ENCODE measurements at places on chromosomes 5 and 9.

- DNase-seq = no peak
These were observed 275.0 kb downstream of the PLK2 start for GRCh38 chr5:58184910-58185309.

DNA sequence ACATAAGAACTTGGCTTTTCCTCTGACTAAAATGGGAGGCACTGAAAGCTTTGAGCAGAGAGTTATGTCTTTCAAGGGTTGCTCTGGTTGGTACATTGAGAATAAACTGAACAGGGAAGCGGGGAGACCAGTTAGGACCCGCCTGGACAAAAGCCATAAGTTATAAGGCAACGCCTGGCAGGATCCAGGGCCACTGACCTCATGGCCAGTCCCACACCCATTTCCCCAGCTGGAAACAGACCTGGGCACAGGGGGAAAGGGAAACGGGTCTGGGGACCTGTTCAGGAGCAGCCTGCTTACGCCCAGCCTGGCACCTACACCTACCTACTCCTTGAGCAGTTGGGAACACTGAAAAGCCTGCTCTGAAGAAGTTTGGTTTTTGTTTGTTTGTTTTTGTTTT lies 1.3 kb downstream of the SPINK4 start:
- no peak for DNase-seq

GRCh38 chr9:69425136-69425801 lies 100.3 kb downstream of the ENTREP1 start:
- no peak for DNase-seq

DNA sequence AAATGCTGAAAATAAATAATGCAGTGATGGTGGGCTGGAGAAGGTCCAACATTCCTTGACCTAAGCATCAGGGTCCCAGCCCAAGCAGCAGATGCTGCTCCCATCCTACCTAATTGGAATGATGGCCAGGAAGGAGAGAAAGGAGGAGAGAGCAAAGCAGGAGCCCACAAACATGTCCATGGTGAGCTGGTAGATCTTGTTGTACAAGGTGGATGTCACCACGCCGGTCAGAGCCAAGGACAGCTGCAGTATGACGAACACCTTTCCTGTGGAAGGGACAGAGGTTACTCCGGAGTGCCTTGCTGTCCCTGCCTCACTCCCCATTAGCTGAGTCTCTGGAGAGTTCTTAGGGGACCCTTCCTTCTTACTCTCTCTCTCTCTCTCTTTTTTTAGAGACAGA lies 4.3 kb downstream of the SLC46A2 start:
- DNase-seq = no peak

GRCh38 chr5:76663573-76663972 lies 40.4 kb upstream of the F2RL2 start:
- DNase-seq = no peak
